ENCODE measurements at places on chromosomes 13 and 19.

DNA sequence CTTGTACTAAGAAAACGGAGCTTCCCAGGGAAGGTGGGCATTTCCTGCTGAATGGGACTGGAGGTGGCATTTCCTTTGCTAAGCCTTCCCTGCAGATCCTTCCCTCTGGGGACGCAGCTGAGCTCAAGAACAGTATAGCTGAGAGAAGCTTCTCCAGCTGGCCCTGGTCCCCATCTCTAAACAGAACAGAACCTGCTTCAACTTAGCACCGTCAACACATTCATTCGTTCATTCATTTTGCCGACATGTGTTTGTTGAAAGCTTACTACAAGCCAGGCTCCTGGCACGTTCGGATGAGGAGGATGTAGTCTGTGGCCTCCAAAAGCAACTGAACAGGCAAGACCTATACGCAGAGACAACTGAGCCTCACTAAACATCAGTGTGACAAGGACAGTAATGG is 36.6 kb upstream of the PEPD start:
- DNase-seq, result no peak

GRCh38 chr13:41075034-41075433 is 13.7 kb downstream of the WBP4 start:
- DNase-seq, result no peak

DNA sequence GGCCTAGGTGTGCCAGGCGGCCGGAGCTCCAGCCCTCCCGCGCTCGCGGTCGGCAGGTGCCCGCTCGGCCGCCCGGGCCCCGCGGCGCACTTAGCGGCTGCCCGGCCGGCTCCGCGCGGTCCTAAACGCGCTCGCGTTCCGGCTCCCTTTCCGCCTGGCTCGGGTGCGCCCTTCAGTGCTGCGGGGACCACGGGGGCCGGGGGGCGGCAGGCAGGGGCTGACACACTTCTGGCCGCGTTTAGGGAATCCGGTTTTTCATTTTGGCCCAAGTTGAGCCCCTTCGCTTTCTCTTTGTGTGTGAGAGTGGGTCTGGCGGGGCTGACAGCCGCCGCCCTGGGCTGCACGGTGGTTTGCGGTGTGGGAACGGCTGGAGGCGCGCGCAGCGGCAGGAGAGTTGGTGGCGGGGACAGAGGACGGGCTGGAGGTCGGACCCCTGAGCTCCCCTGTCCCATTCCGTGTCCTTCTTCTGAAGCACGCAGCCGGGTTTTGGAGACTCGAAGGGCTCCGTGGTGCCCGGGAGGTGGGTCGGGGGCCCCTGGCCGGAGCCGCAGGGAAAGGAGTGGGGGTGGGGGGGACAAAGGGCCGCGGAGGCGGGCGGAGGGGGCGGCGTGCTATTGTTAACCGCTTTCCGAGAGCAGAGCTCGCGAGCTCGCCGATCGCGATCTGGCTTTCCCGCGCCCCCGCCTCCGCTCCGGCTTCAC is 3.1 kb downstream of the FGF9 start:
- no peak for DNase-seq

- DNase-seq, result no peak
Measured at GRCh38 chr13:44969551-44970484, 19.5 kb downstream of the NUFIP1 start.

DNA sequence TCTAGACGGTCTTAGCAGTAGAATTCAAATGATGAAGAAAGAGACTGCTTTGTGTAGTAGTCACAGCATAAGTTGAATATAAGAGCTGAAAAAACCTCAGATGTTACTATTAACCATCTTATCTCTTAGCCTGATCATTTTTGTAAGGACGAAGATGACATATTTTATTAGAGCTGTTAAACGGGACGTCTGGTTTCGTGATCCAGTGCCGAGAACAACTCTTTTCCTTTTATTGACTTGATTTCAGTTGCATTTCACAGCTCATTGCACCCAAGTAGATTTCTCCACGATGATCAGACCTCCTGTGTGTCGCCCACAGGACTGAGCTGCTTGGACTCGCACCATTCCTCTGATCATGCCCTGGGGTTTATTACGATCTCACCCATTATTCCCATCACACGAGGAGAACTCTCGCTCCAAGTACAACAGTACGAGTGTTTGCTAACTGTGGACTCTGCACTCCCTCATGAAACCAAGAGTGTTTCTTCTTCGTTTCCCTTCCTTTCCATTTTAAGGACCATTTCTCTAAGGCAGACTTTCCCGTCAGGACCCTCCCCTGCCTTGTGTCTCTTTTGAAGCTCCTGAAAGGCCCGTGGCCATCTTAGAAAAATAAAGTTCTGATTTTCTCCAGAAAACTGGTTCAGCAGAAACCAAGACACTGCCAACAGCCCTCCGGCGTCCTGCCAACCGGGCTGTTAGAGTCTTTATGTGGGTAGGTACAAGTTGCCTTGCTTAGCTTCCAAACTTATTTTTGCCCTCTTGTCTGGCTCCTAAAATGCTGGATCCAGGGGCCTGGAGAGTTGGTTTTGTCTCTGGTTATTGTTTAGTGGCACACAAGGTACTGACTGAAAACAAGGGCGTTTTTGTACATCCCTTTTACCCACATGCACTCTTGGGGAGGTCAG is 48.2 kb upstream of the RNF113B start:
- no peak for DNase-seq

DNA sequence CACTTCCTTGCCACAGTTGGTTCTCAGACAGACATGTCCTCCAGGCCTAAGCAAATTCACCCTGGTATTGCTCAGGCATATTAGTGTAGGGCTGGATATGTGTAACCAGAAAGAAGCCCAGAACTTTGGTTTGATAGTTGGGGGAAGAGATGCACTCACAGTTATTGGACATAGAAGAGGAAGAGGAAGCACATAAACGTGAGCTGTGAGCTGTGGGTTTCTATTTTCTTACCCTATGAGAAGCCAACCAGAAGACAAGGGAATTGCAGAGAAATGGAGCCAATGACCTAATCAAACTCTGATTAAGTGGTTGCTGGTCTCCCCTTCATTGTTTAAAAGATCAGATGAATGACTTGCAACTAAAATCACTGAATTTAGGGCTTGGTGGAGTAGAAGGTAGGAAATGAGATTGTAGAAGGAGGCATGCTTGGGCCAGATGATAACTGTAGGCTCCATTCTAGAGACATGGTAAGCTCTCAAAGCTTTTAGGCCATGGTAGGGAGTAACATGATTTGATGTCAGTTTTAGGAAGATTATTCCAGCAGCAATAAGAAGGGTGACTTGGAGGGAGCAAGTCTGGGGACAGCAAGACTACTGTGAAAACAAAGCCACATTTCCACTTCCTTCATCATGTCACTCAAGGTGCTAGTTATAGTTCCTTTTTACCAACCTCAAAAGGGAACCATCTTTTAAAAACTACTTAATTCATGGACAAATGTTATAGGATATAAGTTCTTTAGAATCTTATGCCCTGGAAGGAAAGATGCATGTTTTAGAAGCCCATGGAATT is 24.1 kb upstream of the WDFY2 start:
- DNase-seq, result no peak

DNA sequence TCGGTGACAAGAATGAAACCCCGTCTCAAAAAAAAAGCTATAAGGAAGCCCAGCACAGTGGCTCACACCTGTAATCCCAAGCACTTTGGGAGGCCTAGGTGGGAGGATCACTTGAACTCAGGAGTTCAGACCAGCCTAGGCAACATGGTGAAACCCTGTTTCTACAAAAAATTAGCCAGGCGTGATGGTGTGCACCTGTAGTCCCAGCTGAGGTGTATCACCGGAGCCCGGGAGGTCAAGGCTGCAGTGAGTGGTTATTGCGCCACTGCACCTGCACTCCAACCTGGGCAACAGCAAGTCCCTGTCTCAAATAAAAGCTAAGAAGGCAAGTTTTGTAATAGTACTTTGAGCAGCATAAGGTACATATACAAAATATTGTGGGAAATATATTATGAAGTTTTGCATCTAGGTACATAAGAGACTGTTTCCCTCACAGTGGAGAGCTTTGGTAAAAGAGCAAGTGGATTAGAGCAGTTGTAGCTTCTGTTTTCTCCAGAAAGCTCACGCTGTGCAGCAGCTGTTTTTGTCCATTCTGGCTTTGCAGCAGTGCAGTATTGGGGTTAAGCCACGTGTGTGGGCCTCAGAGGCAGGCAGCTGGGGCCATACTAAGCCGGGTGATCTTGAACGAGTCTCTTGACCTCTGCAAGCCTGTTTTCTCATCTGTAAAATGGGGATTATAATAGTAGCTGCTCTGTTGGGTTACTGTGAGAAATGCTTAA is 35.4 kb downstream of the ARHGAP35 start:
- DNase-seq, result no peak

DNA sequence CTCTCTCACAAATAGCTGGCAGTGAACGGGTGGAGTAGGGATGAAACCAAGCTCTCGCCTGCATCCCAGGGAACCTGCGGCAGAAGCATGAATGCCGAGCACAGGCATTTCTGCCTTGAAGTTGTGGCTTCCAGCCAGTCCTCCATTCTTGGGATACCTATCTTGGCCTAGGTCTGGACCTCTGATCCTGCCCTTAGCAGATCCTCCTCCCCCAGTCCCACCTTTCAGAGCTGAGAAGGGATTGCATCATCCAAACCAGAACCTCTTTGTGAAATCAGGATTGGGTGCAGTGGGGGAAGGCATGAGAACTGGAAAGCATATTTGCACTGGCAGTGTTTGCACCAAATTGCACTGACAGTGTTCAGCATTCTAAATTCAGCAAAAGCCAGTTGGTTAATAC is 5.8 kb downstream of the ZNF780A start:
- DNase-seq, result no peak

GRCh38 chr19:7304200-7304599 is 10.0 kb upstream of the INSR start:
- DNase-seq, result no peak

- no peak for DNase-seq
Measured at GRCh38 chr19:14972676-14973075, 7.0 kb downstream of the SLC1A6 start.

DNA sequence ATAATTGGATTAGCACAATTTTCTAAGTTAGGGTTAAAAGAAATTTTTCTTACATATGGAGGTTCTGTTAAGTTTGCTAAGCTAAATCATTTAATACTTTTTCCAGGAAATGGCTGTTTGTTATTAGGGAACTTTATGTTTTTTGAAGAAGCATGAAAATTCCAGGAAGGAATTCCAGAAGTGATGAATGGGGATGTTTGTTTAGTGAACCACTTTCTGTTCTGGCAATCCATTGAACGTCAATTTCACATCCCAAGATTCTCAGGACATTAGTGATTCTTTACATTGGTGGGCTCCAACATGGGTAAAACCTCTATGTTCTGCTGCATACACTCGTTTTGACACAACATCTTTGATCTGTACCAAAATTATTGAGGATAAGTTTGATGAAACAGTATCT is 534.4 kb downstream of the IRS2 start:
- DNase-seq, result no peak

DNA sequence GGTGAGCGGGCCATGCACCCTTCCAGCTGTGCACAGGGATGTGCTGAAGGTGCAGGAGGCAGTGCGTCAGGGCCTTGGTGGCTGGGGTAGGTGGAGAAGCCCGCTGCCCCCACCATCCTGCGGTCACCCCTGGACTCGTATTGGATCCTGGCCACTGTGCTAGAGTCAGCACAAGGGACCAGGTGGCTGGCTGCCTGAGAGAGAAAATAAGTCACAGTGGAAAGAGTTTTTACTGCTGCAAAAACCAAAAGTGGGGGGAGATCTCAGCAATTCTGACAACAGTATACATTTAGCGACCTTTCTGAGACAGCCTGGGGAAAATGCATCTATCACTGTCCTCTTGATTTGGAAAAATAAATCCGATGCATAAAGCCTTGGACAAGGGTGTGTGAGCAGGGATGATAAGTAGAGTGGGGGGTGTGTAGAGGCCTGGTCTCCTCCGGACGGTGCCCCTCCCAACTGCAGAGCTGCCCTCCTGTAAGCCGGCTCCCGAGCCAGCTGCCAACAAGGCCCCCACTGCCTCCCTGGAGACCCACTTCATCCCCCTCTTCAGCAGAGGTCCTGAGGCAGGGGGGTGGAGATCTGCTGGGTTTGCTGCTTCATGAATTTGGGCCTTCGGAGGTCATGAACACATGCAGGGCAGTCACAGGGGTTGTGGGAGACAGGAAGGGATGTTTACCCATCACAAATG is 84.2 kb downstream of the SLC7A1 start:
- DNase-seq, result no peak

DNA sequence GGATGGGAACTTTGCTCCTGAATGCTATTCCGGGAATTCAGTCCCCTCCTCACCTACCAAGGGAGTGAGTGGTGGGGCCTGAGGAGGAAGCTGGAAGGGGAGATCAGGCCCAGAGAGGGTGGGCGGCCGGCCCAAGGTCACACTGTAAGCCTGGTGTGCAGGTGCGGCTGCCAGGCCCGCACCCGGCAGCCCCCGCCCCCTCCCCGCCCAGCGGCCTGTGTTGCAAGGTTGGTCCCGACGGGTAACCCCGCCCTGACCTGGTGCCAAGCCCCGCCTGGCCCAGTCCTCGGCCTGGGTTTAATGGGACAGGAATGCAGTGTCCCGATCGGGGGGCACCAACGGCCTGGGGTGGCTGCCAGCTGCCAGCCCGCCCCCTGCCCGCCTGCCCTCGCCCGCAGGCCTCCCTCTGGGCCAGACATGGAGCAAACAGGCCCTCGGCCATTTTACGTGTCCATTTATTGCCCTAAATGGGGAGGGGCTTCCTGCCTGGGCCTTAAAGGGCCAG is 5.5 kb downstream of the ZBTB7A start:
- DNase-seq, result no peak

- DNase-seq, result no peak
Measured at GRCh38 chr13:113740661-113741060, 18.4 kb upstream of the TMEM255B start.

DNA sequence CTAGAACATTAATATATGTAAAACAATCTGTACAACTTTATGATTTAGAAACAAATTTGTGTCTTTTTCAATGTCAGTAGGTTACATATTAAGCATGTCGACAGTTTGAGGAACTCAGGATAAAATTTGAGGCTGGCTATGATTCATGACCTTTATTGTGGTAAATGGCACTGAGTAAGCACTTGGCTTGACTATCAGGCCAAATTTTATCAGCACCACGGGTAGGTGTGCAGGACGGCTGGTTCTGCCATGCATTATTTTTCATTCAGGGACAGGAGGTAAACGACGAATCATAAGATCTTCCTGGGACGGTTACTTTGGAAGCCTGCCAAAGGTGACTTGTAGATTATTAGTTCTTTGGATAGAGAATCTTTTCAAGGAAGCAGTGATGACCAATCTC is 19.9 kb upstream of the CYP4F8 start:
- no peak for DNase-seq

DNA sequence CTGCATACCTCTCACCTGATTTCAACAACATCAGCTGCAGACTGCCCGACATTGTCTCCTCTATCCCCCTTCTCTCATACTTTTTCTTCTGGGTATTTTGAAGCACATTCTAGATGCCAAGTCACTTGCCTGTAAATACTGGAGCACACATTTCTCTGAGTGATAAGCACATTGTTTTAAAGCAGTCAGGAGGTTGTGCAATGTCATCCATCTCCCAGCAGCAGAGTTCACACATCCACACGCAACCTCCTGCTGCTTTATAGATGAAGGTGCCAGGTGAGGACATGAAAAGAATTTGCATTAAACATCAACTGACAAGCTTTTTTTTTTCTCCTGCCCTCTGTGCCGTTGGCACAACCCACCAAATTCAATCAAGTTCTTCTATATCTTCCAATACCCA is 5.5 kb downstream of the UPK1A start:
- no peak for DNase-seq
